MV-4-11 (cell line): ENCODE measurements at places on chromosomes 3 and 15.

- no peak for DNase-seq
Measured at GRCh38 chr3:152436707-152437590, 168.2 kb downstream of the MBNL1 start.

- no peak for DNase-seq
Measured at GRCh38 chr3:42911551-42911950, 5.6 kb downstream of the ZNF662 start.

DNA sequence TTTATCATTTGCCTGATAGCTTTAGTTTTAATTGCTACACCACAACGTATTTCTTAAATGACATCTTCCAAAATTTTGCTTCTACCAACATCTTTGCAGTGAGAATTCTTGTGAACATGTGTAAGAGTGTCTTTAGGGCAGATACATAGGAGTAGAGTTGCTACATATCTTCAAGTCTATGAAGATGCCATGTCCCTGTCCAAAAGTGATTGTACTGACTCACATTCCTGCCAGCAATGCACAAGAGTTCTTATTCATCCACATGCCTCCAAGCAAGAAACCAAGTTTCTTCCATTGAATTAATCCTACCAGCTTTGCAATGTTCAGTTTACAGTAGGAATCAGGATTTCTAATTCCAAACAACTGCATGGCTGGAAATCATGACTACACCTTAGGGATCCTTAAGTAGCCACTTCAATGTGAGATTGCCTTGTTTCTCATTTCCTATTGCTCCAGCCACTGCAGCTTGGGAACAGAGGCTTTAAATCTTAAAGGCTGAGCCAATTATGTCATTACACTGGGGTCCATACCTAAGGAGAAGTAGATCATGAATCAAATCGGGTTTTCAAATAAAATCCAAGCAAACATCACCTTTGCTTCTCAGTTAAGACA is 44.5 kb downstream of the BCL2L10 start:
- DNase-seq, result no peak

- no peak for DNase-seq
Measured at GRCh38 chr15:94701281-94701985, 470.1 kb downstream of the MCTP2 start.

DNA sequence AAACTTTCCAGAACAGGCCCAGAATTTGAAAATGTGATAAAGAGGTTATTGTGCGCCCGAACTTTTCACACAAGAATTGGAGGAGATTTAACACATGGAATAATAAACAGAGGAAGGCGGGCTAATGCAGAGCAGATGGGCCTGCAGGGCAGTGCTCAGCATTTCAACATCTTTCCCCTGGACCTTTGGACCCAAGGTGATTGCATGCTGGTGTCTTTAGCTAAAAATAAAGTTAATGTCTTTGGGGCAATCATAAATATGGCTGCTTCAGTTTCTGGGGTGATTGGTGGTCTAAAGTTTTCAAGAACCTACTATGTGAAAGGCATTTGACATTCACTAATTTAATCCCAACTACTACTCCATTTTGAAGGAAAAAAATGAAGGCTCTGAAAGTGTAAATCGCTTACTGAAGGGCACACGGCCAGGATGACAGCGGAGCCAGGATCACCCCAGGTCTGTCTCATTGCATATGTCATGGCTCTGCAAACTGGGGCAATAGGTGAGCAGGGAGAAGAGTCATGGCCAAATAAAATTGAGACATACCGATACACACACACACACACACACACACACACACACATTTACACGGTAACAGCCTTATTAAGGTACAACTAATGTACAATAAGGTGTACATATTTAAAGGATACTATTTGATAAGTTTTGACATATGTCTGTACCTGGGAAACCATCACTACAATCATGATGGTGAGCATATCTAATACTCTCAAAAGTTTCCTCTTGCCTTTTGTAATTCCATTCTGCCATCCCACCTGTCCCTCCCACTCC is 243.1 kb upstream of the LRRFIP2 start:
- no peak for DNase-seq

- no peak for DNase-seq
Measured at GRCh38 chr3:29745232-29745870, 464.5 kb downstream of the RBMS3 start.

GRCh38 chr3:169510693-169511010 is 152.9 kb downstream of the MECOM start:
- no peak for DNase-seq

DNA sequence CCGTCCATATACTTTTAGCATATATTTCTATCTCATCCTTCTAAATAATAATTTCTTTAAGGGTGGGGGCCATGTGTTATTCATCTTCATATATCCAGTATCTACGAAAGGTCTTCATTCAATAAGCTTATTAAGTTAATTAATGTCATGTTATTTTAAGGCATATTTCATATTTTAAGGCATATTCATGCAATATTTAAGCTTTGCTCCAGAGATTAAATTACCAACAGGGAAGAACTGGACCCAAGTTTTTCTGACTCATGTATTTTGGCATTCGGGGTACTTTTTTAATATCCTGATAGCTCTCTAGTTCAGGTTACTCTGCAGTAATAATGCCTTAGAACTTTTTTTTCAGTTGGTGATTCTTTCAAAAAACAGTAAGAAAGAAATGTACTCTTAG is 27.4 kb downstream of the PHC3 start:
- no peak for DNase-seq

DNA sequence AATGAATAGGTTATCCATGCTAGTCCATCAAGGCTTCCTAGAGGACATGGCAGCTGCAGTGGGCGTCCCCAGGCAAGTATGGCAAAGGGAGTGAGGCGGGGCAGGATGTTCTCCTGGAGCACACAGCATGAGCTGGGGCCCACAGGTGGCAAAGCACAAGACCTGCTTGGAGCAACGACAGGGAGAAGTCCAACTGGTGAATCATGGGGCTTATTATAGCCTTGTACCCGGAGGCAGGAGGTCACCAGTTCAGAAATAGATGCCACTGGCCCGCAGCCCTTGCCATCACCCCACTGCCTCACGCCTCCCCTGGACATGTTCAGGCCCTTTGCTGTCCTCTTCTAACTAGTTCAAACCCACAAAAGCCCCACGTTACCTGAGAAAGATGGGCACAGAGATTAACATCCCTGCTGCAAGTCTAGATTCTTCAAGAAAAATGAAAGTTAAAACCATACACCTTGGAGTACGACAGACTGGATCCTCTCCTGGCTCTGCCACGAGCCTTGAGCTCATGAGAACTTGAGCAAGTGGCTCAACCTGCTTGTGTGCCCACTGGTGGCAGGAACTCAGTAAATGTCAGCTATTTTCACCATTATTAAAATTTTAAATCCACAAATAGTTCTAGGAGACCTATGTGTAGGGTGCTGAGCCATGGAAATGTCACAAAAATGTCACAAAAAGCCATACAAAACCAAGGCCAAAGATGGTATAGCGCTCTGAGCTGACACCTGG is 1.8 kb upstream of the SRGAP3 start:
- DNase-seq, result no peak

GRCh38 chr3:3191675-3192285 is 12.3 kb upstream of the CRBN start:
- DNase-seq, result no peak

- DNase-seq, result no peak
Measured at GRCh38 chr15:92123962-92124656, 269.6 kb upstream of the ST8SIA2 start.

DNA sequence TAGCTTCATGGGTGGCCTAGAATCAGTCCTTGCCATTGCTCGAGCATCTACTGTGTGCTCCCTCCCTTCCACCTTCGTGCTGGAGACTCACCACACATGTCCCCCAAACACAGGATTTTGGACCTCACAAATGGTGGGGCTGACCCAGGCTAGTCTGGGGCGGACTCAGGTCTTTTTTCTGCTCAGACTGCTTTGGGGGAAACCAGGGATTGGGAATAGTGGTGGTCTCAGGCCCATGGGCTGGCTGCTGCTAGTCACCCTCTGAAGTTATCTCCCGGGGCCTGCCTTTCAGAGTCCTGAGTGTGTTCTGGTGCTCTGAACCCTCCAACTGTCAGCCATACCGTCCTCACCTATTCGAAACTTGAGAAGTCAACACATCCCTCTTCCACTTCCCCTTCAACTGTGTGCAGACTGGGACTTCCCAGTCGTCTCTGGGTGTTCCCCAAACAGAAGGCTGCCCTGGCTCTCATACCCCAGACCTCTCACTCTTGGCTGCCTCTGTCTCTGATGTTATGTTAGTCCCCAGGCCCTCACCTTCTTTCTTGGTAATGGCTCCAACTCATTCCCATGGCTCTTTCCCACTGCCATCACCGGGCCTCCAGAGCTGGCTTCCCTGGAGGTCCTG is 46.0 kb downstream of the PPCDC start:
- peak; percentile 87 for DNase-seq

DNA sequence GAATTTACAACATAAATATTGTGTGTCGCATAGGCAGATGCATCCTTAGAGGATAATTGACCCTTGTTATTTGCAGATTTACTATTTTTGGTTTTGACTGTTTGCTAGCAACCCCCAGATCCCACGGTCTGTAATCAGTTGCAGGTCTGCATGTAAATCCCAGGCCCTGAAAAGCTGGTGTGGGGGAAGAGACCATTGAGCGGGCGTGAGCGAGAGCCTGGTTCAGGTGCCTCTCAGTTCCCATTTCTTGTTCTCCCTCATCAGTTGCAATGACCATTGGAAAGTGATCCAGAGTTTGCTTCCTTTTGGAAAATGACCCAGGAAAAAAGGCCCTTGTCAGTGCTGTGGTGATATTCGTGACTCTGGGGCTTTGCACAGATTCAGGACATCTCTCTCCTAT is 238.9 kb downstream of the UACA start:
- DNase-seq, result no peak

GRCh38 chr3:149470381-149470780 is 4.1 kb upstream of the TM4SF4 start:
- no peak for DNase-seq

DNA sequence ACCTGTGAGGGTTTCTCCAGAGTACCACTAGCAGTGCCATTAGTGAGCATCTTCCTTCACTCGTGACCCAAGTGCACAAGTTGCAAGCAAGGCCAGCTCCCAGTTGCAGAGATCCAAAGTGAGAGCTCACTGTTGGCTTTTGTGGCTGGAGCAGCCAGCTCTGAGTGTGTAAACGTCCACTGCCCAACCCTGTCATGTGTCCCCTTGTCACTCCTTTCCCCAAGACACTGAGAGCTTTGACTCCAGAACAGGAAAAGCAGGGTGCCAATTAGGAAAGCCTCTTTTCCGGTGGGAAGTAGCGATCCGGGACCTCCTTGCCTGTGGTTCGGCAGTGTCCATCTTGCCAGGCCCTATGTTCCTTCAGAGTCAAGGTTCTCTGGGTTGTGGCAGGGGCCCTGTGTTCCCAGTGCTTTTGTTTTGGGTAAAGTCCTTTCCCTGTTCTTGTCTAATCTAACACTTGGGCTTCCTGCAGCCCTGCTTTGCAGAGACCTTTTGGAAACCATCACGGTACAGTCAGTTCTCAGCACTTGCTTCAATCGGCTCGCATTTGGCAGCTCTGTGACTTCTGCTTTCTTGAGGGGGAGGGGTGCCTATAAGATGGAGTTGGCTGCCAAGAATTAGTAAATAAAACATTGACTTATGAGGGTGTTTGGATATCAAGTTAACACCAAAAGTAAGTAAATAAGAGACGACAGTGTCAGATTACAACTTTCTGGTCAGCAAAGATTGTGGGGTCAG is 90.5 kb downstream of the DNASE1L3 start:
- DNase-seq, result peak; percentile 11

DNA sequence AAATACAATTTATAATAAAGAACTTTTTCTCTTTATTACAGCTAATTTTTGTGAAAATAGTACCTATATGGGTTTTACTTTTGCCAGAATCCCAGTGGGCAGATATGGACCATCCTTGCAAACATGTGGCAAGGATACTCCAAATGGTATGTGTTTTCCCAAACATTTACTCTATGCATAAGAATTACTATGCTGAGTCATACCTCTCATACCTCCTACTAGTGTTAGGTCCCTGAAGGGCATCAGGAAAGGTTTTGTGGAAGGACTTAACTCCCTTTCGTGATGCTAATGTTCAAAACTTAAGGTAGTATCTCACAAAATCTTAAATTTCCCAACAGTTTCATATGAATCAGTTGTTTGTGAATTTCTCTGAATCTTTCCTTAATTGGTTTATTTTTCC is 21.3 kb downstream of the ADGRG7 start:
- DNase-seq, result no peak

DNA sequence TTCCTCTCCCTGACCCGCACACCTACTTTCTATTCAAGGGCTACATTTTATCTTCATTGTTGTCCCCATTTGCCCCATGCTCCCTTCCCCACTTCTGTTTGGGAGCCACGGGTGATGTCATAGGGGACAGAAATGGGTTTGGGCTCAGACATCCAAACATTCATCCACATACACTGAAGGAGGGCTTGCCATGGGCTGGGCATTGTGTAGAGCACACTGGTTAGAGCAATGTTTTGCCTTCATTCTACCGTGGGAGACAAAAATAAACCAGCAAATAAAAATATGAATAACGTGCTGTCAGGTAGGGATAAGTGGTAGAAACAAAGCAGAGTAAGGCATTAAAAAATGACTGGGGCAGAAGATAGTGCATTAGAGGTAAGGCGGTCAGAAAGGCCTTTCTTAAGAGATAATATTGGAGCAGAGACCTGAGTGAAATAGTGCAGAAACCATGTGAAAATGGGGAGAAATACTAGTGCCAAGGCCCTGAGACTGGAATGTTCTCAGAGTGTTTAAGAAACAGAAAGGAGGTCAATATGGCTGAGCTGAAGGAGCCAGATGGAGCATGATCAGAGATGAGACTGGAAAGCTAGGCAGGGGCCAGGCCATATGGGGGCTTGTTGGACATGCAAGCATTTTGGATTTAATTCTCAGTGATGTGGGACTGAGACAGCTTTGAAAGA is 40.9 kb upstream of the CLSTN2 start:
- DNase-seq, result no peak

GRCh38 chr3:65914032-65914739 is 124.5 kb downstream of the MAGI1 start:
- DNase-seq, result no peak

DNA sequence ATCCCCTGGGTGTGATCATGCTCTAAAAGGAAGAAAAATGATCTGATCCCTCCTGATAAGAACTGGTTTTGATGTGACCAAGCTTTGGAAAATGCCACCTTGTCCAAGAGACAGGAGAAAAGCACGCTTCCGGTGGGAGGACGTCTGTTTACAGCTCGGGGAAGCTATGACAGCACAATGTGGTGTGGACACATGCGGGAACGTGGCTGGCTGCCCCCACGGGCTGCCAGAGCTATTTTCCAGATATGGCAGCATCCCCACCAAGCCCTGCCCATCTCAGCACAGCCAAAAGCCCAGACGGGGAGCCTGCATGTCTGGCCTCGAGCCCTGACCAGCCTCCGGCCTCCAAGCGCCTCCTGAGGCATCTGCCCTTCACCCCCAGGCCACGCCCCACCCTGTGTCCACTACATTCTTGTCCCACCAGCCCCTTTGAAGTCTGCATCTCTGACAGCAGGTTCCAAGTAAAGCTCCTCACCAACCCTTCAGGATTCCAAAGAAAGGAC is 63.2 kb upstream of the HRH1 start:
- no peak for DNase-seq

GRCh38 chr3:158785972-158786371 is 15.9 kb upstream of the MFSD1 start:
- DNase-seq, result no peak

GRCh38 chr3:37970802-37971201 is 19.8 kb upstream of the VILL start:
- DNase-seq, result no peak
